ENCODE measurements at places on chromosomes 3 and 15.

GRCh38 chr3:18189282-18190050 lies 235.7 kb downstream of the SATB1 start:
- no peak for DNase-seq

DNA sequence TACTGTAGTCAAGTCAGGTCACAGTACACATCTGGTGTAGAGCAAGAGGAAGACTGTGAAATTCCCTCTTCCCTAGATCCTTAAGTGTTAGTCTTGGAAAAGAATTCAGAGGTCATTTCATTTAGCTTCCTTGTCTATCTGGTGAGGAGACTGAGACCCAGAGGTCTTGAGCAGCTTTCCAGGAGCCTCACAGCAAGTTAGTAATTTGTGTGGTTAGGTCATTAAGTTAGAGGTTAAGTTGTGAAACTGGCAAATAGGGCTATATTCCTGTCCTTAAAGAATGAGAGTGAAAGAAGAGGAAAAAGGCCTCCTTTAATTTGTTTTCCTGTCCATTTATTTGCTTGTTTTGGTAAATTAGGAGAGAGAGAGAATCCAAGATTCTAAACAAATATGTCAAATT lies 9.0 kb downstream of the PODXL2 start:
- no peak for DNase-seq

- DNase-seq, result no peak
Measured at GRCh38 chr15:65535192-65535591, 4.9 kb downstream of the HACD3 start.

DNA sequence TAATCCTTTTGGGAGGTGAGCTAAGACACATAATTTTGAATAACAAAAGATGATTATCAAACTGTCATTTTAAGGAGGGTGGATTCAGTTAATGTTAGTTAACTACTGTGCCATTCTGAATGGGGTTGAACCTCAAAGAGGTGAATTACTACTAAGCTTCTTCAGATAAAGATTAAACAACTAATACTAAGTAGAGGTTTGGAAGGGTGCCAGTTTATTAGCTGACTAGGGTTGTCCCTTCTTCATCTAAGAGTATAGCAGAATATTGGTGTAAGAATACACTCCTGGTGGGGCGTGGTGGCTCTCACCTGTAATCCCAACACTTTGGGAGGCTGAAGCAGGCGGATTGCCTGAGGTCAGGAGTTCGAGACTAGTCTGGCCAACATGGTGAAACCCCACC lies 123.1 kb upstream of the LRRFIP2 start:
- DNase-seq, result no peak

DNA sequence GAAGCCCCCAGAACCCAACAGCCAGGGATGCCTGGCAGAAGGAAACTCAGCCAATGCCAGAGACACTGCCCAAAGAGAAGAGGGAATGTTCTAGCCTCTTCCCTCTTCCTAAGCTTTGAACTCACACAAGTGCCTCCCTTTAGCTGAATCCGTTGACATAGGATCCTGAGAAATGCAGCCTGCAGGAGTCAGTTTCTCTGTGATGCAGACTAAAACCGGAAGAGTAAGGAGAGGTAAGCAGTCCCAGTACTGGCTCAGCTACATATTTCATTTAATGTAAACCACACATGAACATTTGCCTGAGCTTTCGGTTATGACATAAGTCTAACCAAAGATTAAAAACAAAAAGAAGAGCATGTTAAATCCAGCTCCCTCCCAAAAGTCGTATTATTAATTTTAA lies 768.7 kb downstream of the TBL1XR1 start:
- no peak for DNase-seq

DNA sequence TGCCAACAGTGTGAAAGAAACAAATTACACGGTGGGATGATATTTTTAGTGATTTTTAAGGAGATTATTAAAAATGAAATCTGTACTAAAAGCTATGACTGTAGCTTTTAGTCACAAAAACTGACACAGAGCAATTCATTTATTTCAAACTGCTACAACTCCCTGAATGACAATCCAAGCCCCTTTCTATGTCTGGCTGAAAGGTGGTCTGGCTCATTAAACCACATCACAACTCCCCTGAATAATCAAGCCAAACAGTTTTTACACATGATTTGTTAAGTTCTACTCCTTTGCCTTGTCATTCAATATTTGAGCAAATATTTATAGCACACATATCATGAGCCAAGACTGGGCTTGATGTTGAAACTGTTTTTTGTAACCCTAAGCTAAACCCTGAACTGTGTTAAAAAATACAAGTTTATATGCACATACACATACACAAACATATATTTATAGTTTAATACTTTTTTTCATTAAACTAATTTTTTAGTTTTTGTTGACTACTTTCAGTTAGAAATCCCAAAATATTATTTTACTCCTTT lies 125.5 kb downstream of the RBMS3 start:
- no peak for DNase-seq

GRCh38 chr15:68190048-68190447 lies 15.1 kb downstream of the CALML4 start:
- DNase-seq, result no peak

DNA sequence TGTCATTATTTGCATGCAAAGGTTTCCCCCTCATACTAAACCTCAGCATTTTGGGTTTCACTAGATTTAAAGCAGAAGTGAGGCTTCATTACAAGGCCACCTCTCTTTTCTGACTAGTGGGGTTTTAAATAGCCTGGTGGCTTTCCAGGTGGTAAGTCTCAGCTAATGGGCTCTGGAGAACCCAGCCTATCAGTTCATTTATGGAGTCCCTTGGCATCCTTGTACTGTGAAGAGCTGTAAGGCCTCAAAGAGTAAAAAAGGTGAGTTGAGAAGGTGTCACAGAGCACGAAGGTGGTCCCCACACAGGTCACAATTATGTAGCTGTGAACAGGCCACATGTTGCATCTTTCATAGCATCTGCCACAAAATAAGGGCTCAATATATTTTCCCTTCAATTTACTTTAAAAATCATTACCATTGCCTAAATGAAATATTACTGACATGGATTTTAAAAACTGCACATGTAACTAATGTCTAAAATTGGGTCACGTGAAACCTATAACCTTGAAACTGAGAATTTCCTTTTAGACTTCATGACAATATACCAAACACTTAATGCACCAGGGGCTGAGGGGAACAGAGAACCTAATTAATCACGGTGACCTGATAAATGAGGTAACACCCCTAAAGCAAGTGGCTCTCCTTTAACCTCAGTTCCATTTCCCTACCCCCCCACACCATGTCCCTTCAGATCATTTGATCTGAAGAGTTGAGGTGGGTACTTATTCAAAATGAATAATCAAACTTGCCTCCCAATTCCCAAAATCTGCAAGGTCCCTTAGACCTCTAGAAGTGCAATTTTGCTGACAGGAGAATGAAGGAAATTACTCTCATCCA lies 1.3 kb downstream of the NGLY1 start:
- DNase-seq, result no peak

- DNase-seq, result no peak
Measured at GRCh38 chr3:8780279-8780678, 10.9 kb upstream of the OXTR start.

DNA sequence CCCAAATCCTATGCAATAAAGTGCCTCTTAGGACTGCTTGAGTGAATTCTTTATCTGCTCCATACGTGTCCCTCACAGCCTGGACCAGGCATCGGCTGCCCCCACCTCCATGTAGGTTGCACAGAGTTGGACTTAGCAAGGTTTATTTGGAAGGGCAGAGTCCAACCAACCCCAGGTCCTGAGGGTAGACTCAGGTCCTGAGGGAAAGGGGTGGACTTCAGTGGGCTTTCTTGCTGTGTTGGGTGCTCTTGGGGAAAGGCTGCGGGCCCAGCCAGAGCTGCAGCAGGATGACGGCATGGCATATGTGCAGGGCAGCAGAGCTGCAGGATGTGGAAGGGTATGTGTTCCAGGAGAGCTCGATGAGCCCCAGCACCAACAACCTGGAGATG lies 6.5 kb downstream of the ALG3 start:
- DNase-seq, result no peak

DNA sequence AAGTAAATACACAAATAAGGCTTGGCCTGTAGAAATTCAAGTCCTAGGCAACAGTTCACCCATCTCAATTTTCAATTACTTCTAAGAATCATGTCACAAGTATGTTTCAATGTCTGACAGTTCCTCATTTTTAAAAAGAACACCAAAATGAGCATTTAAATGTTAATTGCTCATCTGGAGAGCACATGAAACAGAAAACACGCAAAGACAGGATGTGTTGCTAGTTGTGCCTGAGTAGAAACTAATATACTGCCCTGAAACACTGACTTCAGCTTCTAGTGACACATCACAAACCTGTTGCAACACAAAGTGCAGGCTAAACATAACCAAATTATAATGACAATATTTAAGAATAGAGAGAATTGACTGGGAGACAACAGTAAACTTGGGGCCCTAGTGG lies 167.3 kb upstream of the THBS1 start:
- DNase-seq, result no peak

DNA sequence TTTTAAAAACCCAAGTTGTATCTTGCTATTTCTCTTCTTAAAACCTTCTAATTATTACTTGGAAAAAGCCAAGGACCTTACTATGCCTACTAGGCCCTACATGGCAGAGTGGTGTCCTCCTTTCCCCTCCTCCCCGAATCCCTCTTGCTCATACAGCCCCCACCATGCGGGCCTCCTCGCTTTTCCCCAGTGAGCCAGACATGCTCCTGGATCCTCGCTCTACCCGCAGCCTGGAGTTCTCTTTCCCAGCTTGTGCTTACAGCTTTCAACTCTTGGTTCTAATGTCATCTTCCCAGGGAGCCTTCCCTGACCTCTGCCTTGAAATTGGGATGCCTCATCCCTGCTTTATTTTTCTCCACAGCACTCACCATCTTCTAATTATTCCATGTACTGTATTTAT lies 111.8 kb upstream of the TLE3 start:
- peak; percentile 13 for DNase-seq

DNA sequence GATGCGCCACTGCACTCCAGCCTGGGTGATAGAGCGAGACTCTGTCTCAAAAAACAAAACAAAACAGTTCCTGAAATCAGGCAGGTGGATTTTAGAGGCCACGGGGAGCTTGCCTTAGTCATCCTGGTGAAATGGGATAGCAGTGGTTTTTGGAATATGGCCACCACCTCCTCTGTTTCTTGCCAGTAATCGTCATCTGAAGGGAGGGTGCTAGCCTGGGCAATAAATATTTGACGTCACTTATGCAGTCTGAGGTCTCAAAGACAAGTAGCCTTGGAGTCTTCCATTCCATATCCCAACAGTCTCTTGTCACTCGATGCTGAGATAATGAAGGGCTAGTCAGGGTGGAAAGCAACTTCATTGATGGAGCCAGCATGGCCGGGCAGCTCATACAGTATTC lies 55.2 kb downstream of the KCNAB1 start:
- no peak for DNase-seq

DNA sequence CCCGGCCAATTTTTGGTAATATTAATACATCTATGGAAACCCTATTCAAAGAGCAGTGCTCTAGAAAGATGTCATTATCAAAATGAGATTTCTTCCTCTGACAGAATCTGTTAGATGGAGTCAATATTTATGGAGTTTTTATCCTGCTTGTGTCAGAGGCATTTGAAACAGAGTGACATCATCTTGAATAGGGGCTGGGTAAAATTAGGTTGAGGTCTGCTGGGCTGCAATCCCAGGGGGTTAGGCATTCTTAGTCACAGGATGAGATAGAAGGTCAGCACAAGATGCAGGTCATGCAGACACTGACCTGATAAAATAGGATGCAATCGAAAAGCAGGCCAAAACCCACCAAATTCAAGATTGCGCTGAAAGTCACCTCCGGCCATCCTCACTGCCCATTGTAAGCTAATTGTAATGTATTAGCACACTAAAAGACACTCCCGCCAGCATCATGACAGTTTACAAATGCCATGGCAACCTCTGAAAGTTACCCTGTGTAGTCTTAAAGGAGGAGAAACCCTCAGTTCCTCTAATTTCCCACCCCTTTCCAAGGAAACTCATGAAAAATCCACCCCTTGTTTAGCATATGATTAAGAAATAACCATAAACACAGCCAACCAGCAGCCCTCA lies 27.3 kb upstream of the CCDC50 start:
- no peak for DNase-seq

DNA sequence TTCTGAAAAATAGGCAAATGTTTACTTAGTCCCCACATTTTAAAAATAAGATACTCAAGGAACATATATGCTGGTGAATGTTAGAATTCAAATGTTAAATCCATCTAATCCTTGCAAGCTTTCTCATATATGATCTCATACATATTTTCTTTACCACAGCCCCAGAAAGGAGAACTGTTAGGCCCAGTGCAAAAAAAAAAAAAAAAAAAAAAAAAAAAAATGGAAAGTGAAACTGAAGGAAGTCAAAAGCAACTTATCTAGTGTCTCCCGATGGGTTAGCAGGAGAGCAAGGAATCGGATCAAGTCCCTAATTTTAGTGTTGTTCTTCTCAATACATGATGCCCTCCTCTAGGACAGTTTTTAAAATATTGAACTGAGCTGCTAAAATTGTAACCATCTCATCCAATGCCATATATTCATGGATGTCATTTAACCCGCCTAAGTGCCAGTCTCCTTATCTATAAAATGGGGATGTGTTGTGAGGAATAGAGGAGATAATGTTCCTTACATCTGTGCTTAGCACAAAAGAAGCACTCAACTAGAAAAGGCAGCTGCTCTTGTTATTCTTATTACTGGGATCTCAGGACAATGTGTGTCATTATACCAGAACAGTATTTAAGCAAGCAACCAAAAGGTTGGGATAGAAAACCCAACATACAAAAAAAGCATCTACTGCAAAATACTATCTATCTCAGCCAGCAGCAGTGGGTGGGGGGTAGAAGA lies 279.7 kb downstream of the MAGI1 start:
- DNase-seq, result no peak

- DNase-seq, result no peak
Measured at GRCh38 chr3:183817639-183818038, 7.7 kb downstream of the MAP6D1 start.

- DNase-seq, result no peak
Measured at GRCh38 chr3:197701841-197702240, 34.9 kb downstream of the RUBCN start.

- DNase-seq, result no peak
Measured at GRCh38 chr3:126351086-126351770, 6.0 kb downstream of the KLF15 start.

- DNase-seq, result no peak
Measured at GRCh38 chr15:75531041-75531450, 48.1 kb downstream of the PTPN9 start.

DNA sequence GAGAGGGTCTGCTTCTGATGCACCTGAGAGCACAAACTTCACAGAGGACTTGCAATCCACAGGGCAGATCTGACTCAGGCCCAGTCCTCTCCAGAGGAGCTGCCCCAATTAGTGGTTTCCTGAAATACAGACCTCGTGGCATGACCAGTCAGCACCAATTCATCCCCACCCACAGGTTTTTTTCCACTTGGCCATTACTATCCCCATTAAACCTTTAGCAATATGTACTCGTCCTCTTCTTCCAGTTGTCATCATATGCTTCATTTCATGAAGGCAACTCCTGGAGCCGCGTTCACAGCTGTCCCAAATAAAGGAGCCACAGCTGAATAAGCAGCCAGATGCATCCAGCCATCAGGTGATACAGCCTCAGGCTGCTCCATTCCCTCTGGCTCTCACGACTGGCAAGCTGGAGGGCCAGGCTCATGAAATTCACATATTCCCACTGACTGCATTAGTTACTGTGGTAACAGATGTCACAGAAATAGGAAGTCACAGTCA lies 163.1 kb downstream of the FMN1 start:
- no peak for DNase-seq
